SK-N-SH (cell line): ENCODE measurements at places on chromosomes 5 and 9. TPM values are rescaled to one million over a fixed set of nuclear protein-coding genes. Genes with fewer than 3 reads are reported as not detected.

IL9 gene
- polyA plus RNA-seq, result not detected in 2 replicates

SH3GL2 gene
- 0.03 and 0.05 TPM in 2 replicates for polyA plus RNA-seq

TAF11L5 gene
- not detected in 2 replicates for polyA plus RNA-seq

PCDHGB3 gene
- polyA plus RNA-seq, result 0.53 and 0.63 TPM in 2 replicates

PFDN1 gene
- polyA plus RNA-seq, result 55.2 and 63.6 TPM in 2 replicates

DRD1 gene
- polyA plus RNA-seq, result 0.02 TPM in 1 of 2 replicates, not detected in the other

FOXI1 gene
- polyA plus RNA-seq, result not detected in 2 replicates

HK3 gene
- 0.02 TPM in 2 replicates for polyA plus RNA-seq

RAI14 gene
- polyA plus RNA-seq, result 53.2 and 59.5 TPM in 2 replicates

RCL1 gene
- polyA plus RNA-seq, result 18.4 and 18.6 TPM in 2 replicates

PTGES gene
- 3.2 and 5.2 TPM in 2 replicates for polyA plus RNA-seq

ADAM19 gene
- polyA plus RNA-seq, result 43.1 and 46.9 TPM in 2 replicates

SPRY4 gene
- 12.2 and 18.0 TPM in 2 replicates for polyA plus RNA-seq

ADRB2 gene
- polyA plus RNA-seq, result 1.0 and 1.2 TPM in 2 replicates

PCDHGA7 gene
- polyA plus RNA-seq, result 3.4 and 7.8 TPM in 2 replicates

RBM18 gene
- 8.2 and 13.1 TPM in 2 replicates for polyA plus RNA-seq

PRSS3 gene
- polyA plus RNA-seq, result 2.5 and 4.7 TPM in 2 replicates

SGCD gene
- 0.87 and 0.94 TPM in 2 replicates for polyA plus RNA-seq

ANKRD18A gene
- polyA plus RNA-seq, result 0.02 and 0.08 TPM in 2 replicates

CDH9 gene
- not detected in 2 replicates for polyA plus RNA-seq

CCL28 gene
- not detected in 2 replicates for polyA plus RNA-seq

FAXDC2 gene
- polyA plus RNA-seq, result 6.0 and 8.4 TPM in 2 replicates
